Fibroblast of mammary gland (primary cell): ENCODE measurements at places on chromosomes 3 and 15.

DNA sequence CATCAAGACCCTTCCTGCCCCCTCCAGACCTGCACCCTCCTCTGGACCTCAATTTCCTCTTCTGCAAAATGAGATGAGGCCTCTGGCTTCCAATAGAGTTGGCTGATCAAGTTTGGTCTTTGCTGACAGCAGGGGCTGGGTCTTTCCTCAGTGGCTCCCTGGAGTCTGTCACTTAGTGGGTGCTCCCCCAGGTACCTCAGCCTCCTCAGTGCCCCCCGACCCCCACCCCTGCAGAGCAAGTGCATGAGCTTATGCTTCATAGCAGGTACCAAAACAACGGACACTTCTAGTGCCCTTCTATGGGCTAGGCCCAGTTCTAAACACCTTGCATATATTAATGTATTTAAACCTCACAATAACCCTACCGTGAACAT lies 6.9 kb upstream of the PLXND1 start:
- no peak for DNase-seq

- peak; percentile 74 for DNase-seq
Measured at GRCh38 chr3:33074217-33075067, 22.5 kb downstream of the GLB1 start.

GRCh38 chr15:97652700-97653167 lies 307.8 kb upstream of the ARRDC4 start:
- DNase-seq: no peak

- DNase-seq: peak; percentile 52
Measured at GRCh38 chr3:37608061-37608702, 253.5 kb upstream of the CTDSPL start.

DNA sequence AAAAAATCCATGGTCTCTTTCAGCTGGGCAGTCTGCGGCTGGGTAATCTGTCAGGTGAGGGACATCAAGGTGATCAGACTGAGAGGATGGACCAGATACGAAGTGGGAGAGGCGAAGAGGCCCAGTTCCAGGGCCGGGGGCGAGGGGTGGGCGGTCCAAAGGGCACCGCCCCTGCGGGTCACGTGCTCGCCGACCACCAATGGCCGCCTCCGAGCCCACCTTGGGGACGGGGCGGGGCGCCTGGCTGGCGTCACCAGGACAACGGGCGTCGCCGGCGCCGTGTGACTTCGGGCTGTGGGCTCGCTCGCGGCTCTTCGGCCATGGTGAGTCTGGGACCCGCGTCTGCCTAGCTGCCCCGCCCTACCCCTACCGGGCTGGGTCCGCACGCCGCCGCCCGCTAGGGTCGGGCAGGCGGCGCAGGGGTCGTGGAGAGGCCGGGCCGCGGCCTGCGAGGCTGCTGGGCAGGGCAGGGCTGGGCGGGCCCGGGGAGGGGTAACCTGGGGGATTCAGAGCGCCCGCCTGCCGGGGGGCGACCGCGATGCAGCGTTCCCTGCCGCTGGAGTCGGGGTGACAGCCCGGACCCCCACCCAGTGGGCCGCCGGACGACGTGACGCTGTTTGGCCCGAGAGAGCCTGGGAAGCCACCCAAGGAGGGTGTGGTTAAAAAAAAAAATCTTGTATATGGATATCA lies at the start of gene FBXL2:
TSS of gene FBXL2 (plus strand) at position 250 of the 690 bp plus-strand sequence. CDS start at position 321, 71 bp downstream.
- peak; percentile 49 for DNase-seq

DNA sequence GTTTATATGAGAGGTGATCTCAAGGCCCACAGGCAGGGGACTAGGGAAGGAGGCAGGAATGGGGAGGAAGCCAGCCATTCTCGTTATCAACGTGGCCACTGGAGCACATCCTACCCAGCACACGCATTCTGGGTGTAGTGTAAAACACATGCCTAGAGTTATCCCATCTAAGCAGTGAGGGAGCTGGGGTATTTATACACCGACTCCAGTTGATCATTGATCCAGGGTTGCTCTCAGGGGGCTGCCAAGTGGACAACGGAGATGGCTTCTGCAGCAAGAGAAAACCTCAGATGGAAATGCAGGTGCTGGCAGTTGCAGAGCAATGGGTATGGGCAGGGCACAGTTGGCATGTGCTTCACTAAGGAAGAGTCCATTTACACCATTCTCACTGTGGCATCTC lies 30.4 kb upstream of the SYNM start:
- no peak for DNase-seq

DNA sequence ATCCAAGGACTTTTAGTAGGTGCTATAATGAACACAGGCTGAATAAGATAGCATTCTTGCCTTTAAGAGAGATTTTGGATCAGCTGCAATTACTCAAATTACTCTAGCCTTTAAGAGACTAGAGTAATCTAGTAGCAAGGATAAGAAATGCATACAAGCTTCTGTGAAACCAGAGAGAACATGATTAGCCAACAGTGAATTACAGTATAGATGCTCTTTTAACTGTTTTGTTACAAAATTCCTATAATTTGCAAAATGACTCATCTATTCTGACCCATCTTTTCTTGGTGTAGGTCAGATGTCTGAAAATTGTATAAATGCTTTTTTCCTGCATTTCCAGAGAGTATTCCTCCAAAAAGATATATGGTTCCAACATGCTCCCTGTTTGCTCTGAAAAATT lies 66.9 kb downstream of the CEP63 start:
- peak; percentile 32 for DNase-seq

DNA sequence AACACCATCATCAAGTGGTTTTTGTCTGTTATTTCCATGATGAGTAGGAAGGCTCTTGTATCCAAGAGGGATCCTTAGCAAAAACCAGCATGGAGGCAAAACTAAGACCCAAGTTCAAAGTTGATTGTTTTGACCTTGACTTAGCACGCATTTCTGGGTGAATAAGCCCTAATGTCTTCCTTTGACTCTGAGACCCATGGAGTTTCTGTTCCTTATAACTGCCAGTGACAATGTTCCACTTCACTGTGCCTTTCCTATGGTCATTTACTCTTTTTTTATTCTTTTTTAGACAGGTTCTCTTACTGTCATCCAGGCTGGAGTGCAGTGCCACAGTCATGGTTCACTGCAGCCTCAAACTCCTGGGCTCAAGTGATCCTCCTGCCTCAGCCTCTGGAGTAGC lies 118.2 kb upstream of the MRPL3 start:
- DNase-seq: no peak

DNA sequence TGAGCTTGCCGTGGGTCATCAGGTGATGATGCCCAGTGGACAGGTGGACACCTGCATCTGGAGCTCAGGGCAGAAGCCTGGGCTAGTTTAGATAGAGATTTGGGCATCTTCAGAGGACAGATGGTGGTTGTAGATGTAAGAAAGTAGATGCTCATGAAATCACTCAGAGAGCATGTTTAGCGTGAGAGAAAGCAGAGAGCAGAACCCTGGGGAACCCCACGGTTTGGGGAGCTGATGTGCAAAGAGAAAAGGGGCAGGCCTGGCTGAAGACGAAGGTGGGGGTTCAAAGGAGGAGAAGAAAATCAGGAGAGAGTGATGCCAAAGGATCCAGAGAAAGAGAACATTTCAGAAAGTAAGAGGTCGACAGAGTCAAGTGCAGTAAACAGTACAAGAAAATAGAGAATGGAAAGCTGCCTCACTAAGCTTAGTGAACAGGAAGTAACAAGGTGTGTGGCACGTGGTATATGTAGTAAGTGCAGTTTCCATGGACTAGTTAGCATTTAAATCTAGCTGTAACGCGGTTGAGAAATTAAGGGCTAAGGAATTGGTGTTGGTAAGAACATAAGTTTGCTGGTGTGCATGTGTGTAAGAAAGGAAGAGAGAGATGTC lies 13.5 kb downstream of the TIGIT start:
- DNase-seq: no peak

- DNase-seq: no peak
Measured at GRCh38 chr3:152048831-152049230, 175.4 kb downstream of the SUCNR1 start.

DNA sequence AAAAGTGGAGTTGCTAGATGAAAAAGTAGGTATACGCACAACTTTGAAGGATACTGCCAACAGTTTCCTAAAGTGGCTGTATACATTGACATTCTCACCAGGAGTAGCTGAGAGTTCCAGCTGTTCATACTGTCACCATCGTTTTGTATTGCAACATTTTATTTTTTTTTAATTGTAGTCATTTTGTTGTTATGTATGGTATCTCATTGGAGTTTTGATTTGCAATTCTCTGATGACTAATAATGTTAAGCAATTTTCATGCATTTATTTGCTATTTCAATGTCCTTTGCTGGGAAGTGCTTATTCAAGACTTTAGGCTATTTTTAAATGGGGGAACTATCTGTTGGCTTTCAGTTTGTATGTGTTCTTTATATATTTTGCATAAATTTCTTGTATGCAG lies 185.1 kb upstream of the TGFBR2 start:
- DNase-seq: peak; percentile 91

DNA sequence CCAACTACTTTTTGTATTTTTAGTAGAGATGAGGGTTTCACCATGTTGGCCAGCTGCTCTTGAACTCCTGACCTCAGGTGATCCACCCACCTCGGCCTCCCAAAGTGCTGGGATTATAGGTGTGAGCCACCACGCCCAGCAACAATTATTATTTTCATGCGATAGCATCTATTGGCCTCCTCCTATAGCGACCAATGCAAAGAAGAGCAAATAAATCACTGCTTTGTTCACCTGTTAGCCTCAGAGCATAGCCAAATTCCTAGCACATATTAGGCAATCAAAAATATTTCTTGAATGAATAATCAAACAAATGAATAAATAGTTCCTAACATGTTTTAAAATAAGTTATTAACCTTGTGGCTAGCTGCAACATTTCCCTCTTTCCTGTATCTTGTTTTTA lies 36.8 kb upstream of the TNFSF10 start:
- DNase-seq: no peak

GRCh38 chr3:9730657-9731205 lies 804 bp upstream of the BRPF1 start:
- no peak for DNase-seq

DNA sequence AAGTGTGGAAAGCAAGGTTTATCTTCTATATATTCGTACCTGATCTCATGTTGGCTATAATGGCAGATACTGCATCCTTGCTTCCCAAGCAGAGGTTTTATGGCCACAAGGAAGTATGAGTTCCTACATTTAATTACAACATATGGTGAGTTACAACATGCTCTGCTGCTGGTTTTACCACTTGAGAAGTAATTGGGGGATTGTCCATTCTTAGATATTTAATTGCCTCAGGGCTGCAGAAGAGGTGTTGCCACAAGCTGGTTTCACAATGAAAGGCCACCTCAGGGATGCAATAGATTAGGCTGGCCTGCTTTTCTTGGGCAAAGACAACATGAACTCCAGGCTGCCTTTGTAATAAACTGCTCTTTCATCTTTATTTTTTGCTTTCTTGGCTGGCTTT lies 48.6 kb downstream of the RAP2B start:
- DNase-seq: peak; percentile 7

- no peak for DNase-seq
Measured at GRCh38 chr3:79586232-79586631, 181.6 kb downstream of the ROBO1 start.

GRCh38 chr3:8757551-8758518 lies 11.6 kb downstream of the OXTR start:
- peak; percentile 87 for DNase-seq

DNA sequence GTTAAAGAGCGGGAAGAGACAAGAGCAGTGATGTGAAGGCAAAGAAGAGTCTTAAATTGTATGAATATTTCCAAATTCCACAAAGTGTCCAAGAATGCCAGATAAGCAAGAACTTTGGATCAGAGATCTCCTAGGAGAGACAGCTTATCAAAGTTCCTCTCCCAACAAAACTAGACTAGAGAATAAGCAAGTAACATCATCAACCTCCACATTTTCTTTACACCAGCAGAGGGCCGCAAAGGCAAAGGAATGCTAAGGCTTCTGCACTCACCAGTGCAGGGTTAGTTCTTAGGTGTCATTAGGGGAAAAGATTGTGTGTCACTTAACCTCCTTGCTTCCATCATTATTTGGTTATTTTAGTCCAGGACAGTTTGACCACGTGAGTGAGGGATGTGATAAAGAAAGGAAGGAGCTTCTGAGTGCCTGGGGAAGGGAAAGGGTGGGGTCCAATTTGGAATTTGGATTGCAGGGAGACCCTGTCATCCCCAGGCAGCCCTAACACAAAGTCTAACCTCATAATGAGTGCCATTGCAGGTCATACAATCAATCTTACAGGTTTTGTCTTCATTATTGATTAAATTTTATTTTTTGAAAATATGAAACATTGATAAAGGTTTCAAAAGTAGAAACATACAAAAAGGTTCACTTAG lies 7.5 kb upstream of the CMTM6 start:
- peak; percentile 73 for DNase-seq

DNA sequence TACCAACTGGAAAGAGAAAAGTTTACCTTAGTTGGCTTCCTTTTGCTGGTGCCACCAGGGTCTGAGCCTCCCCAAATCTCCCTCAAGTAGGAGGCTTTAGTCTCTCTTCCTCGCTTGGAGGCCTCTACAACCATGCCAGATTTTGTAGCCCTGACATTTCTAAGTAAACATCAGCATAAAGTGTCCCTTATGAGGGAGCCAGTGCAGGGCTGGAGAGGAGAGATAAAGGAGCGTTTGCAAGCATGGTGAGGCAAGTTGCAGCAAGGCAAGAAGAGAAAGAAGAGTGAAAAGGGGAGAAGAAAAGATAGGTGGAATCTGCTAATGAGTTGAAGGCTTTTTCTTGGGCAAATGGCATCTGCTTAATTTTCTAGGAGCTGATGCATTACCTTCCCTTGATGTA lies 82.7 kb upstream of the FNDC3B start:
- DNase-seq: no peak

DNA sequence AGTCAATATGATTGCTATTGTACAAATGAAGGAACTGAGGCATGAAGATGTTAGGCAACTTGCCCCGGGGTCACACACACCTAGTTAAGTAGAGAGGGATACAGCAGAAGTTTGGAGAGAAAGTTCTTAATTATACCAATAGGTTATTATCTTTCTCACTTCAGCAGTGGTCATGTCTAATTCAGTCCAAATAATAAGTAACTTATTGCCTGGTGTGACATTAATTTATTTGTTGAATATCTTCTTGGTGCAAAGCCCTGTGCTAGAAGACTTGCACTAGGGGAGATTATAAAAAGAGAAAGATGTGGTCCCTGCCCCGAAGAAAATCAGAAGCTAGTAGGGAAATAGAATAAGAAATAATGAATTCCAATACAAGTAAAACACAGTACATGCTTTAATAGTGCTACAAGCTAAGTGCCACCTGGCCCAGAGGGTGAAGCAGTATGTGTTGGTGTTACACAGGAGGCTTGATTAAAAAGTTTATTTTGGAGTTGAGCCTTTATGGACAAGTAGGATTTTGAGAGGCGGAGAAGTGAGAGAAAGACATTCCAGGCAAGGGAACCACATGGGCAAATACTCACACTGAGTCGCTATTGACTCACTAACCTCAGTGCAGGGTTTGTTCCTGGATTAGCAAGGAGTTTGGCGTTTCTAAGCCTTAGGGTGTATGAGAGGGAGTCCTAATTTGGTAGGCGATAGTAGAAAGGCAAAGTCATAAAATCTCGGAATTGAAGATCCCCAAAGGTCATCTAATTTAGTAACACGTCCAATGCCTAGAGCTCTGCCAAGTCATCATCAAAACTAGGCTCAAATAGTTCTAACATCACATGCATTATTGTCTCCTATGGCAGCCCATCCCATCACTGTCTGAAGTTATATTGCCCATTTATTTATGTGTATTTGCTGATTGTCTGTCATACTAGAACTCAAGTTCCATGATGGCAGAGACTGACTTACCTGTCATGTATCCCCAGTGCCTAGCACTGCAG lies 19.2 kb upstream of the GSK3B start:
- peak; percentile 86 for DNase-seq
